ENCODE measurements at places on chromosomes 6 and 20.

- no peak for DNase-seq
Measured at GRCh38 chr20:3728354-3728753, 4.1 kb upstream of the HSPA12B start.

GRCh38 chr20:24634855-24635254, 165.4 kb downstream of the SYNDIG1 start:
- DNase-seq, result no peak

DNA sequence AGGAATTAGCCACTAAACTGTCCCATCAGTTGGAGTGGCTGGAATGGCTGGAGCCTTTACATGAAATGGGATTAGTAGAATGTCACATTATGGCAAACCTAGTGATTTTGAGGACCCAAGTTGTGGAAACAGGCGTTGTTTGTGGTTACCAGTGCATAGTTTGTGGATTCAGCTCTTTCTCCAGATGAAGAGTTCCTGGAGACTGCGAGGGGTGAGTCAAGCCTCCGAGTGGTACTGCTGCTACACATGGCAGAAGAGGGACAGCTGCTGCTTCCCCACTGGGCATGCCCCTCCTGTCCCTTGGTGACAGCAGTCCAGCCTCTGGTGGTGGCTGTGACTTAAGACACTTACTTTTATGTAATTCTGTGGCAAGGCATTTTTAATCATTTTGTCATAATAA, 94.2 kb upstream of the SCP2D1 start:
- DNase-seq, result no peak

GRCh38 chr20:7327810-7328209, 560.3 kb downstream of the BMP2 start:
- DNase-seq, result no peak

GRCh38 chr6:105935416-105935815, 150.7 kb upstream of the PRDM1 start:
- DNase-seq, result no peak

DNA sequence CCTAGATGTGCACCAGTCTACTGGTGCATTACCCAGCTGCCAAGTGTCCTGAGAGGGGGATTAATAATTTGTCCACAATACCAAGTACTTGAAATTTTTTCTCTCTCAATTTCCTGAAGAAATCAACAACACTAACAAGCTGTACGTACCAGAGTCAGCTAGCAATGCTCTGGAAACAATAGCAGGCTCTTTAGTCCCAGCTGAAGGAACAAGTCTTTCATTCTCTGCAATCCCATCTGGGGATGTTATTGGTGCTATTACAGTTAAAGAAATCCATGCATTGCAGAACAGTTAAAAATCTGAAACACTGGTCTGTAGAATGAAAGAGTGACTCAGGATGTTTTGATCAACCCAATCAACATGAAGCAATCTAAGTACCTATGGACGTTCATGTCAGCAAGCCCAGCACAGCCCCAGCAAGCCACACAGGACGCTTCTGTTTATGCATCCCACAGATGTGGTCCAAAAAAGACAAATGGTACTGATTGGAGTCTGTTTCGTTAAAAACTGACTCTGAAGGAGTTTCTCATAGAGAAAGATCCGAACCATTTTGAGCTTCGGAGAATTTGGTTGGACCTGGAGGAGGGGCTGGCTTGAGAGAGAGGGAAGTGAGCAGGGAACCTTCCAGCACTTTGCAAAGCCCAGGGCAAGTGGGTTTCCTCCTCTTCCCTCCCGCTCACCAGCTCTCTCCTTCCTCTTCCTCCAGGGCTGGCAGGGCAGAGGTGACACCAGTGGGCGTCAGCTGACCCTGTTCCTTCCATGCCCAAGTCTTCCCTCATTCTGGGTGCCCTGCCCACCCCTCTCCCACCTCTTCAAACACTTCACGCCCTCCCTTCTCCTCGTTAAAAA, 11.9 kb downstream of the PRR18 start:
- DNase-seq, result no peak

- no peak for DNase-seq
Measured at GRCh38 chr6:169921217-169921616, 169.8 kb downstream of the ERMARD start.

GRCh38 chr6:16184129-16184528, 54.3 kb upstream of the GMPR start:
- DNase-seq, result no peak

GRCh38 chr6:45563844-45564243, 186.1 kb upstream of the SUPT3H start:
- no peak for DNase-seq

DNA sequence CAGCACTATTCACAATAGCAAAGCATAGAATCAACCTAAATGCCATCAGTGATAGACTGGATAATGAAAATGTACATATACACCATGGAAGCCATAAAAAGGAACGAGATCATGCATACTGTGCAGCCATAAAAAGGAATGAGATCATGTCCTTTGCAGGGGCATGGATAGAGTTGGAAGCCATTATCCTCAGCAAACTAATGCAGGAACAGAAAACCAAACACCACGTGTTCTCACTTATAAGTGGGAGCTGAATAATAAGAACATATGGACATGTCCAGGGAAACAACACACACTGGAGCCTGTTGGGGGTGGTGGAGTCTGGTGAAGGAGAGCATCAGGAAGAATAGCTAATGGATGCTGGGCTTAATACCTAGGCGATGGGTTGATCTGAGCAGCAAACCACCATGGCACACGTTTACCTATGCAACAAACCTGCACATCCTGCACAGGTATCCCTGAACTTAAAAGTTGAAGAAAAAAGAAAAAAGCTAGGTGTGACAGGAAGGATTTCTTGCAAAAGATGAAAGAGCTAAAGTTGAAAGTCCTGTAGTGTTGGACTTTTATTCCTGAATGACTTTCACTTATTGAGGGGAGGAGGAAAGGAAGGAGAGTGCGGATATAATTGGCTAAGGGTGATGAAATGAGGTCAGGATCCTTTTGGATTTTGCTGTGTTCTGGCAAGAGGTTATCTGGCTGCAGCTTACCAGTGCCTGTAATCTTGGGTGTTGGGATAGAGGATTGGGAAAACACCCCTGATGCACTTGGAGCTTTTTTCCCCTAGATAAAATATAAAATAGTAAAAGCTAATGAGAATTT, 8.5 kb downstream of the TRMT11 start:
- no peak for DNase-seq

GRCh38 chr6:99241905-99242534, 107.5 kb downstream of the FAXC start:
- DNase-seq, result no peak

DNA sequence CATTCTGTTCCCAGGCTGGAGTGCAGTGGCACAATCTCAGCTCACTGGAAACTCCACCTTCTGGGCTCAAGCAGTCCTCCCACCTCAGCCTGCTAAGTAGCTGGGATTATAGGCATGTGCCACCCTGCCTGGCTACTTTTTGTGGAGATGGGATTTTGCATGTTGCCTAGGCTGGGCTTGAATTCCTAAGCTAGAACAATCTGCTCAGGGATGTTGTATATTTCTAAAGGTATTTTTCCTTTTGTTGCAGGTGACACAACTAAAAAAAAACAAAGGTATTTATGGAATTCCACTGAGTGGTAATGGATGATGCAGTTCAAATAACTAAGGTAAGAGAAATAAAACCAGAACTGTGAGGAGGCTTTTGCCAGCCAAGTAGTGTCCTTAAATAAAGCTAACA, 49.7 kb downstream of the PTPRA start:
- DNase-seq, result no peak

GRCh38 chr6:132023490-132023889, 72.3 kb upstream of the CCN2 start:
- no peak for DNase-seq

GRCh38 chr20:15814911-15815310, 758.3 kb downstream of the KIF16B start:
- no peak for DNase-seq

- no peak for DNase-seq
Measured at GRCh38 chr6:158725704-158726103, 75.8 kb downstream of the SYTL3 start.

- no peak for DNase-seq
Measured at GRCh38 chr6:84220809-84221409, 6.5 kb downstream of the CEP162 start.

DNA sequence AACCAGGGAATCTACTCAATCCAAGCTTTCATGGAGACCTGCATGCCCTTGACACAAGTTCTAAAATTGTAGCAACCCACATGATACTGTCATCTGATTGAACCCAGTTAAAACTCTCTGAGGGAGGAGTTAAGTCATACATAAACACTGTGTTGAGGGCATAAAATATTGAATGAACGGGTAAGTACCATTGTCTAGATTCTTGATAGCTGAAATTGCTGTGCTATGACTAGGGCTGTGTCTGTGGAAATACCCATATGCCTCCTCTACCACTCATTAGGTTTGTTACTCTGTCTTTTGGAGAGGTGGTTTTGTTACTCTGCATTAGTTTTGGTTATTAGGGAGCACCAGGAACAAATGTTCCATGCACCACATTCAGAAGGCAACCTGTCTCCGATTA, 7.6 kb downstream of the ENPP4 start:
- DNase-seq, result no peak

Measured in NCI-H510A (cell line).